Right lung (tissue), 10 donors: ENCODE measurements at places on chromosomes 5 and 9.

DNA sequence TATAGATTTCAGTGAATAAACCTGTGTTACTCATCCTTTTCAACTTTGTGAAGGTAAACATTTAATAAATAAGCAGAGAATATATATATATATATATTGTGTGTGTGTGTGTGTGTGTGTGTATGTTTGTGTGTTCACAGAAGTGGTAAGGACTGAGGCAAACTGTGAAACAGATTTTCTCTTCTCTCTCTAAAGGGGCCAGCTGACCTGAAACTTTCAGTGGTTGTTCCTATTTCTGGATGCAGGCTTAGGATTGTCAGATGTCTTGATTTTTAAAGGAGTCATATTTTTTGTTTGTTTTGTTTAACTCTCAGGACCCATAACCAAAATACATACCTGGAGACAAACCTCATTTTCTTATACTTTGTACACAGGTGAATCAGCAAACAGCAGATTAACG is 714.9 kb upstream of the MEF2C start:
- no peak for DNase-seq

DNA sequence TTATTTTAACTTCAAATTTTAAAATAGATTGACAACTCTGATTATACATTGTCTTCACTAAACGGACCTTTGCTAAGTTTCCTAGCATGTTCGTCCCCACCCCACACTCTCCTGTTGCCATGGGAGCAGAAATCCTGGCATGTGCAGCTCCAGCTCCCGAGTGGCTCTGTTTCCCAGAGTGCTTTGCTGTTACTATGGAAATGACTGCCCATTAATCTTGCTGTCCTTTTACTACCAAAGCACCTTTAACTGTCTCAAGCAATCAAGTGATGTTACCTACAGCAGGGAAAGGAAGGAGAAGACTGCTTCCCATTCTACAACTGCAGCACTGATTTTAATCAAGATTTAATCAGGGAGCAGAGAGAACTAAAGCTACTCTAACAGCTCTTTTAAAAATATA is 212.0 kb upstream of the KIF2A start:
- DNase-seq: peak; percentile 23

DNA sequence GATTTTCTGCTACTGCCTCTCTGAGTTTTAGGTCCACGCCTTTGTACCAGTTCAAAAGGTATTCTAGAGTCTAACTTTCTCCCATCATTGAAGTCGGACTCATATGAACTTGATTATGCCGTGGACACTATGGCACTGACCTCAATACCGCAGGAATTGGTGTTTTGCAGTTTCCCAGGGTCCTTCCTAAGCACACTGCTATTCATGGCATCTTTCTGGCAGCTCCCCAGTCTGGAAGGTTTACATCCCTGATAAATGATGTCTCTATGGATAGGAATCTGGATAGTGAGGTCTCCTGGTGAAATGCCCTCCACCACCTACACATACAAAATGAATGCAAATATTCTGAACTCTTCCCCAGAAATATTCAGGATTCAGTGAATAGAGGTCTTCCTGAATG is 422.2 kb downstream of the CTNND2 start:
- no peak for DNase-seq

DNA sequence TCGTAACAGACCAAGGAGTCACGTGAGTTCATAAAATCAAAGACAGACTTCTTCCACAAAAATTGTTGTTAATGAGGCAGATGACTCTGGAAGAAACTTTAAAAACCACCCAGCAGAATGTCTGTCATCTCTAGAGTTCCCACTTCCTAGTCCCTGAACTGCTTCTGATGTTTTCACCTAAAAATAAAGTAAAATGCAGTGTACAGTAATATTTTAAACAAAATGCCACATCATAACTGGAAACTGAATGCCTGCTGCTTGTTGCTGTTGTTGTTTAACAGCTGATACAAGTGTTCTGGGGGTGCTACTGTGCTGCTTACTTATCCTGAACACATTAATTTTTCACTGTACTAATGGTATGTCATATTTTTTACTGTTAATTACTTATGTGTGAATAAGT is 577.2 kb downstream of the MTRR start:
- no peak for DNase-seq

DNA sequence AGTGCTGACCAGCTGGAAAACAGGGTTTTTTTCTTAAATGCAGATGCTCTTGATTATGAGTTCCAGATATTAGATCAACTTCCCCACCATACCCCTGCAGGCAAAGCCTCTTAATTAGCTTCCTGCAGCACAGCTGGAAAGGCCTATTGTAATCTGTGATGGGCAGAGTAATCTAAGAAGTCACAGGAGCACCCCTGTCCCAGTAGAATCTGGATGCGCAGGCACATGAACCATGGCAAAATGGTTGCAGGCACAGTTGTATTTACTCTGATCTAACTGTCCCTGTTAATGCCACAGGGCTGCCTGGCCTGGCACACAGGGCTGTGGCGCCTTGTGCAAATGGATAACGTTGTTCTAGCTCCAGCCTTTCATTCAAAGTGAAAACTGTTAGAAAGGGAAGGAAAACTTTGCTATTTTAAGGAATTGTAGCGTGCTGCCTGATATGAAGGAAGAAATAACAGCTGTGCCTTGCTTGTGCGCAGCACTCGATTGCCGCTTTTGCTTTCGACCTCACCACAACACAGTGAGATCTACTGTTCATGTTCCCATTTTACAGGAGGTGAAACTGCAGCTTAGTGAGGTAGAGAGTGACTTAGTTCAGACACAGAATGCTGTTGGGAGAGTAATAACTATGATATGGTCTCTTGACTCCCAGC is 2.3 kb downstream of the TGFBI start:
- DNase-seq: no peak

DNA sequence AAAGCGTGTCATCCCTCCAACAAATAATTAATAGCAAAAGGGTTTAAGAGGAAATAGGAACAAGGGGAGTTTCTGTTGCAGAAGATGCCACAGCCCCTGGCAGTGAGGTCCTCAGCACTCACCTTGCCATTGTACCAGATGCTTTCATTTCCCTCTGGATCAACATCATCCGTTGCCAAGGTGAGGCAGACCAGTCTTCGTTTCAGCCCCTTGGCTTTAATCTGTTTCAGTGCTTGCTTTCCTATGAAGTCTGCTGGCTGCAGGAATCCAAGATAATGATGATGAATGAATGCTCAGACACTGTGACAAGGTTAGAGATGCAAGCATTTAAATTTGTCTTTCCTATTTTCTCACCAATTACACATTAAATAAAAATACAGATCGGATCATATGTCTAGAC is 20.0 kb upstream of the ARSB start:
- no peak for DNase-seq
